COLO829 (cell line): ENCODE measurements at places on chromosomes 3 and 15.

- no peak for DNase-seq
Measured at GRCh38 chr15:80180468-80180867, 27.7 kb downstream of the FAH start.

- no peak for DNase-seq
Measured at GRCh38 chr3:37556789-37557301, 304.8 kb upstream of the CTDSPL start.

DNA sequence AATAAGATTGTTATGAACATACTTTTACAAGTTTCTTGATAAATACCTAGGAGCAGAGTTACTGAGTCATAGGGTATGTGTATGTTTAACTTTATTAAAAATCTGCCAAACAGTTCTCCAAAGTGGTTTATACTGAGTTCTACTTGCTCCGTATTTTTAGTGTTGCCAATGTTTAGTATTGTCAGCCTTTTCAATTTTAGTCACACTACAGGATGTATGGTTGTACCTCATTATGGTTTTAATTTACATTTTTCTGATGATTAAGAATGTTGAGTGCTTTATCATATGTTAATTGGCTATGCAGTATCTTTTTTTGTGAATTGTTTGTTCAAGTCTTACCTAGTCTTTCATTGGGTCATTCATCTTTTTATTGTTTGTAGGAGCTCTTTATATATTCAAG is 4.3 kb downstream of the TMOD3 start:
- DNase-seq: no peak

GRCh38 chr3:142779591-142779990 is 55.8 kb downstream of the TRPC1 start:
- peak; percentile 3 for DNase-seq

DNA sequence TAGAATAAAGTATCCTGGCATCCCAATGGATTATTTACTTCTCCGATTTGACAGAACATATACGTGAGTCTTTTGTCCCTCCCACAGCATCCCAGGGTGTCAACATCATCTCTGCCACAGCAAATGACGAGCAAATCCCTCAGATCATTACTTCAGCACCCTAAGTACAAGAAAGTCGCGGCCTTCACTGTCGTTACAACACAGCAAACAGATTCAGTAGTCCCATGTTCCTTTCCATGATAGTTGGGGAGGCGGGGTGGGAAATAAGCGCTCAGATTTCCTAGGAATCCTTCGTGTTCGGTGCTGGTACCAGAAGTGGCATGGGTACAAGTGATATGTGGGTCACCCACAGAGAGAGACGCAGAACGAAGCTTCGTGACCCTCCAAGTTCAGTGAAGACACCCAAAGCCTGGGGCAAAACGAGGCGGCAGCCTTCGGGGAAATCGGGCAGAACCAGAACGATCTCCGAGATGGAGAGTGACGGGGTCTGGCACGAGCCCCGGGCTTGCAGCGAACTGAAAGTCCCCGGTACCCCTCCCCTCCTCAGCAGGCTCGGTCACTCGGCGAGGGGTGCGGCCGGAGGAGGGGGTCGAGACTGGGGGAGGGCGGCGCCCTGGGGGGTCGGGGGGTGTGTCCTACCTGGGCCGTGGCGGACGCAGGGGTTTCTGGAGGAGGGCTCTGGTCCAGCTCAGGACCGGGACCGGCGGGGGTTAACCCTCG is 619 bp downstream of the TTBK2 start:
- no peak for DNase-seq

DNA sequence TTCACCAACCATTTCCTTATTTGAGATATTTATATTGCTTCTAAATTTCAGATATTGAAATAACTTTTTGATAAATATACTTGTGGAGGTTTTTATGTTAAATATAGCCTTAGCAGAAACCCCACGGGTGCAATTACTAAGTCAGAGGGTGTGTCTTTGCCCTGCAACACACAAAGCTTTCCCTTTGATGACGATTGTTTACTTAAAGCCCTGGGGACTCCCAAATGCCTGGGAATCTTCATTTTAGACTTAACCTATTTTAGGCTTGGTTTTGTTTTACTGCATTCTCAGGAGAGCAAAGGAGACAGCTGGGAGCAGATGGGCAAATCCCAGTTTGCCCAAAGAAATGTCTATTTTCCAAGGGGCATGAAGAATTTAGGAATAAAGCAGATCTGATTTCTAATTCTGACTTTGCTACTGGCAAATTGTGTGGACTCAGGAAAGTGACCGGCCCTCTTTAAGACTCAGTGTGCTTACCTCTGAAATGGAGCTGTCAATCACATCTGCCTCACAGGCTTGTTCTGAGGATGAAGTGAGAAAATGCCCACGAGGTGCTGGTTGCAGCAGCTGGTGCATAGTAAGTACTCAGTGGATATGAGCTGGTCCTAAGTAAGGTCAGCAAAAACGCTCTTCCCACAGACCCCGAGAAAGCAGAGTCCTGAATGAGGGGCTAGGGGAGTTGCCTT is 49.3 kb upstream of the CA12 start:
- DNase-seq: peak; percentile 19

- DNase-seq: peak; percentile 94
Measured at GRCh38 chr3:112097378-112097777, 11.2 kb downstream of the C3orf52 start.

DNA sequence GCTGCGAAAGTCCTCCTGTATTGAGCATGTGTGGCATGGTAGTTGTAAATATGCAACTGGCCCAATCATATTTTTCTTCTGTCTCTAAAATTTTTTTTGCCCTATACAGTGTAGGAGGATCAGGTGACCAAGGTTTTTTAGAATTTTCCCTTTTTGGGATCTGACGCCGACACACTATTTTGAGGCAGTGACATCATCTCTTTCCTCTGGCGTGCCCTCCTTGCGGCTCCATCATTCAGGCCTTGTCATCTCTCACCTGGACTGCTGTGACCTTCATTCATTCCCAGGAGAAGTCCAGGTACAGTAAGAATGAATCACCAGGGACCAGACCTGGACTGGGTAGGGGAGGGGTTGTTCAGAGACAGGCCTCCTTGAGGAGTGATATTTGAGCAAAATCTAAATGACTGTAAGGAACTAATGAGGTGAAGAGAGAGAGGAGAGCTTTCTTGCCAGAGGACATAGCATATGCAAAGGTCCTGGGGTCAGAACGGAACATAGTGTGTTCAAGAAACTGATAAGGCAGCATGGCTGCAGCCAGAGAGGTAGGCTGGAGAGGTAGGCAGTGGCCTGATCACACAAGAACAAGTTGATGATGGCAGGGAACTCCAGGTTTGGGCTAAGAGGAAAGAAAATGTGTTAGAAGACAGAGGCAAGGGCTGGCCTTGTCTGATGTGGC is 38.7 kb downstream of the ARNT2 start:
- DNase-seq: no peak

- DNase-seq: no peak
Measured at GRCh38 chr15:40428185-40428584, 12.6 kb upstream of the BAHD1 start.

GRCh38 chr3:141746962-141747361 is 8.9 kb downstream of the RNF7 start:
- DNase-seq: peak; percentile 50

DNA sequence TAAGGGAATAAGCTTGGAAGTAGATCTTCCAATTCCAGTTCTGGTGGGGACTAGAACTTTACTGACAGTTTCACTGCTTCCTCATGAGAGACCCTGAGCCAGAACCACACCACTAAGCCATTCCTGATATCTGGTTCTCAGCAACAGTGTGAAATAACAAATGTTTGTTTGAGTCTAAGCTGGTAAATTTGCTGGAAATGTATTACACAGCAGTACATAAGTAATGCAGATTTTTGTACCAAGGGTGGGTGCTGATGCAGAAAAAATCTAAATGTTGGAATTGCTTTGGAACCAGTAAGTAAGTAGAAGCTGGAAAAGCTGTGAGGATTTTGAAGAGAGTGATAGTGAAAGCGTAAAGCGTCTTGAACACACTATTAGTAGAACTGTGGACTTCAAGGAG is 14.4 kb upstream of the AKAP13 start:
- no peak for DNase-seq

- DNase-seq: no peak
Measured at GRCh38 chr15:29420188-29420587, 150.6 kb upstream of the NSMCE3 start.

GRCh38 chr3:197000211-197000610 is 29.4 kb downstream of the MELTF start:
- no peak for DNase-seq

- no peak for DNase-seq
Measured at GRCh38 chr3:194866236-194866635, 180.6 kb downstream of the FAM43A start.
